ENCODE measurements at places on chromosomes 3 and 15.

- DNase-seq = no peak
Measured at GRCh38 chr15:96187341-96188305, 142.9 kb upstream of the NR2F2 start.

DNA sequence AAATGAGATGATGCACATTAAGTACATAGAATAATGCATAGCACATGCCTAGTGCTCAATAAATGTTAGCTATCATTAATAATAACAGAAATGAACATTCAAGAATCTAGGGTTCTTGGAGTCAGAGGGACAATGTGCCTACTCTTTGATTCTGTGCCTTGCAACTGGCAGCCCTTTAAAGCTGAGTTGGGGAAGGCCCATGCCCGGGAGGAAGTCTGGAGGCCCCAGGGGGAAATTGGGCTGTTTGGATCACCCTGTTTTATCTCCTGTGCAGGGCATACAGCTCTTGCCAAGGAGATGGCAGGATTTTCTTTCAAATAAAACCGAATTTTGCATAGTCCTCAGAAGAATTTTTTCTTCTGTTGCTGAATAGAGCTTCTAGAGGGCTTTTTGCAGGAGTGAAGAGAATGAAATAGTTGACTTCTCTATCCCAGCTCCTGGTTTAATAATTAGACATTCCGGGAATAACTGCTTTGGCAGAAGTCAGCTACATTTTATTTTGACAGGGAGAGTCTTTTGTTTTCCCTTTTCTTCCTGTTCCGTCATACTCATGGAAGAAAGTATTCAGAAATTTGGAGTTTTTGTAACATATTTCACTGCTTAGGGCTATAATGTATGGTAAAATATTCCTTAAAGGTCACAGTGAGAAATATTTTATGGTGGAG lies 18.0 kb upstream of the KCNAB1 start:
- no peak for DNase-seq

DNA sequence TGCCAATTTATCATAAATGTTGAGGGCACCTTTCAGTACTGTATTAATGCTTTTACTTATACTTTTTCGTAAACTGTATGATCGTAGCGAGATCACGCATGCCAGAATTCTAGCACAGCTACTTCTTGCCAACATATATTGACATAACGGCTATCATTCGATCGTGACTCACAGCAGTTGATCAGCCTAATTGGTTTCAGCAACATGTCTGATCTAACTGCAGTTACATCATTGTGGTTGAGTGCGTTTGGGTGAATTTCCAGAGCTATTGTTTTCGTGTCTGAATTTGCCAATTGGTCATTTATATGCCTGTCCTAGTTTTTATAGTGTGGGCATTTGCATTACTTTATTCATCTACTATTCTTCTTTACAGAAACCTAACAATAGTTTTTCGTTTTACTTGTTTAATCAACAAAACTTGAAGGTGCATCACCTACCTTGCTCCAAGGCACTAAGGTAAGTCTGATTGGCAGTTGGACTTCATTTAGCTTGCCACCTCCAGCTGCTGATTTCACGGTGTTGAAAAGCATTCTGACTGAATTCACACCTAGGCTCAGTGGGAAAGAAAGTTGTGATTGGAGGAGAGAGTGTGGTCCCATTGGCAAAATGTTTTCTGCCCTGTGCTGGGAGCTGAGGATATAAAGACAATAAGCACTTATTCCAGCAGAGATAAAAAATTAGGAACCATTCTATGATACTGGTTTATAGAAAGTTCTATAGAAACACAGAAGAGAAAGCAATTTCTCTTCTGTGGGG lies 120.9 kb upstream of the RGMA start:
- no peak for DNase-seq

DNA sequence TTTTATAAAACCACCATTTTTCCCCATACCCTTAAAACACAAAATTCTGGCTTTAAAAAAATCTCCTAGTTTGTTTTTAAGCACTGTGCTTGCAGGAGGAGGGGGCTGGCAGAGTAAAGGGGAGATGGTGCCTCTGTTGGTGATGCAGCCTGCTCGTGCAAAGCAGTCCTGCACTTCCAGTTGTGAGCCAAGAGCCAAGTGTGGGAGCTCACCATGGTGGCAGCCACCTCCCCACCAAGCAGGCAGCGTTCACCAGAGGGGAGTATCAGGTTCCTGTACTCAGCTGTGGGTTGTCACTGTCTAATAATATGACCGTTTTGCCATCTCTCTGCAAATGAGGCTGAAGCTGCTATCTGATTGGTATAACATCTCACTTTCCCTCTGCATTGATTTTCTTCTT lies 164.8 kb downstream of the SYNPR start:
- no peak for DNase-seq

- DNase-seq = no peak
Measured at GRCh38 chr3:62940771-62941563, 65.8 kb upstream of the CADPS start.

Data from inflammatory macrophage treated with lipopolysaccharide for 4 hours (primary cell).